Activated CD4-positive, alpha-beta memory T cell treated with anti-CD3 and anti-CD28 coated beads, Interleukin-2, amount 10 ng/mL, durations not matched to agents 7 days and 5 days (primary cell): ENCODE measurements at places on chromosomes 7 and 10. TPM values are rescaled to one million over a fixed set of nuclear protein-coding genes. Genes with fewer than 3 reads are reported as not detected.

Gene SNCG
- not detected for total RNA-seq

Gene RPEL1
- 0.13 TPM for total RNA-seq

Gene SEM1
- 40.5 TPM for total RNA-seq

Gene LRRC4
- not detected for total RNA-seq

Gene SOSTDC1
- total RNA-seq: not detected

GRCh38 chr10:109022417-109023049, 900.8 kb downstream of the XPNPEP1 start:
- H3K36me3 ChIP-seq: no peaks in the 10 kb centered on the region
- H3K4me1 ChIP-seq: no peaks in the 10 kb centered on the region
- DNase-seq: no peak
- H3K4me3 ChIP-seq: no peak overlapping the region
- no peak overlapping the region for H3K27ac ChIP-seq
- no peaks in the 10 kb centered on the region for H3K27me3 ChIP-seq

DNA sequence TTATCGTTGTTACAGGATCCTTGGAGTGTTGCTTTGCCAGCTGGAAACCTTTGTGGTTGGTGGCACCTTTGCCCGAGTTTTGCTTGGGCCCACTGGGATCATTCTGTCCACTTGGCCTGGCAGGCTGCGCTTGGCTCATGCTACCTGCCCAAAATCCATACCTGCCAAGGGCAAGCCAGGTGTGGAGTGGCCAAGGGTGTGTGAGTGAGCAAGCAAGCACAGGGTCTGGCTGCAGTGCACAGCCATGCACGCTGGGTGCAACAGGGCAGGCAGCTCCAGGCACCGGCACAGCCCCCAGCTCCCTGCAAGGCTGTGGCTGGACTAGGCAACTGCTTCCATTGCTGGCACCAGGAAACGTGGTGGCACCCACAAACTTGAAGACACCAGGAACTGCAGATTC, 421.8 kb downstream of the ARL4A start:
- H3K4me1 ChIP-seq: peaks cover 9% of the 10 kb centered on the region
- no peak overlapping the region for H3K27ac ChIP-seq
- no peak overlapping the region for H3K4me3 ChIP-seq
- DNase-seq: no peak

DNA sequence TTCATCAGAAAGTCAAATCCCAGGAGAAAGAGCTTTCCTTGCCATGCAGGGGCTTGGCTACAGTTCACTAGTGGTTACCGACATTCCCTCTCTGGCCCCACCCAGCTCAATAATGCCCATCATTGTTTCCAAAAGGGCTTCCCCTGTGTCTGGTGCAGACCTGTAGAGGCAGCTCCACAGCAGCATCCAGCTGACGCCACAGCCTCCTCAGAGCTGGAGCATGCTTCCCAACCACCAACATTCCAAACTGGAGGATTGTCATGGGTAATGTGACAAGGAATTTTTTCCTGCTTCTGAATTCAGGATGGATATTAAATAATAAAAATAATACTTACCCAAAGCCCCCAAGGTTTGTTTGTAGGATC, 77.4 kb downstream of the ZNF365 start:
- no peaks in the 10 kb centered on the region for H3K36me3 ChIP-seq
- H3K27ac ChIP-seq: no peak overlapping the region
- H3K27me3 ChIP-seq: peaks cover 7% of the 10 kb centered on the region
- no peak overlapping the region for H3K4me3 ChIP-seq
- peaks cover 8% of the 10 kb centered on the region for H3K4me1 ChIP-seq
- DNase-seq: no peak

DNA sequence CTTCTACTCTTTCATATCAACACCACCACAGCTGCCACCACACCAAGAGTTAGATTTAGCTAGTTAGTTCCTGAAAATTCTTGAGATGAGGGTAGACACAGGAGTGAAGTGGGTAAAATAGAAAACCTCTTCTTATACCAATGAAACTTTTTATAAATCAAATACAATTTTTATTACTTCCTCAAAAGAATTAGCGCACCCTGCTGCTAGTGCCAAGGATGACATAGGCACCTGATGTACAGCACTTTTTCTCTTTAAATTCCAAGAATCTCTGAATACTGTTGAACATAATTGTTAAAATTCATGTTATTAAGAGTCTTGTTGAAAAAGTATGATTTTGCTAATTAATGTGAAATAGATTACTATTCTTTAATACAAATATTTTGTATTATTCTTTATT, 11.4 kb downstream of the ZWINT start:
- H3K36me3 ChIP-seq: peaks cover 12% of the 10 kb centered on the region
- no peak overlapping the region for H3K27ac ChIP-seq
- H3K4me1 ChIP-seq: no peaks in the 10 kb centered on the region
- H3K27me3 ChIP-seq: no peaks in the 10 kb centered on the region
- DNase-seq: no peak

GRCh38 chr7:27472043-27472442, 190.6 kb downstream of the HIBADH start:
- no peaks in the 10 kb centered on the region for H3K4me1 ChIP-seq
- H3K27ac ChIP-seq: no peak overlapping the region
- peaks cover 3% of the 10 kb centered on the region for H3K27me3 ChIP-seq
- no peak overlapping the region for H3K4me3 ChIP-seq
- DNase-seq: no peak

DNA sequence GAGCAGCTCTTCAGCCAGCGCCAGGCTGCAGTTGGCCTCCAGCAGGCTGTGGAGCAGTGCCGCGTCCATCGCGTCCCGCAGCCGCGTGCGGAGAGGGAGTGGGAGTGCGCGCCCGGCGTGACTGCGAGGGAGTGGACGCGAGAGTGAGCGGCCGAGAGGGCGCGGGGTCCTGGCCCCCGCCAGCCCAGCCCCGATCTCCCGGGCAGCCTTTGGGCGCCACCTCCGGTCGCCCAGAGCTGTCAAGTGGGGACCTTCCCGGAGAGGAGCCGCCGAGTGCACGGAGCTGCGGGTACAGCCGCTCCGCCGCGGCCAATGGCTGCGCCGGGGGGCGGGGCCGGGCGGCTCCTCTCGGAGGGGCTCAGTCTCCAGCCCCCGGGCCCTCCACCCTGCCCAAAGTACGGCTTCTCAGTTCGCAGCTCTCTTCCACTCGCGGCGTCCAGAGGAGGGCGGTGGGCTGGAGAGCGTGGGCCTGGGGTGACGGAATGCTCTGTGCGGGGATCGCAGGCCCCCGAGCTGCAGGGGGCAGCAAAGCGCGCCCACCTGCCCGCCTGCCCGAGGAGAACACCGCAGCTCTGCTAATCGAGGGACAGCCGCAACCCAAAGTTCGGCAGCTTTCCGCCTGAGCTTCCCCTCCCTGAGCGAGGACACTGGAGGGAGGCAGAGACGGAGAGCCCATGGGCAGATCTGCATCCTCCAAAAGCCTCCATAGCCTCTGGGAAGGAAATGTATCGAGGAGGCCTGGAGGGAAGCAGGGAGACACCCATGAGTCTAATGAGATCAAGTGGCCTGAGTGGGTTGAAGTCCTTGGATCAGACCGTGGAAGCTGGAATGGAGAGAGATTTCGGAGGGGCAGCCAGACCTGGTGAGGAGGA, at the start of gene CRHR2:
TSS of gene CRHR2 (minus strand) at position 245 of the 872 bp plus-strand sequence. CDS start at position 69, 176 bp downstream.
- H3K27me3 ChIP-seq: peaks cover 68% of the 10 kb centered on the region
- H3K27ac ChIP-seq: no peak within 1 kb of the TSS
- no peaks in the 10 kb centered on the region for H3K36me3 ChIP-seq
- no peak for DNase-seq

DNA sequence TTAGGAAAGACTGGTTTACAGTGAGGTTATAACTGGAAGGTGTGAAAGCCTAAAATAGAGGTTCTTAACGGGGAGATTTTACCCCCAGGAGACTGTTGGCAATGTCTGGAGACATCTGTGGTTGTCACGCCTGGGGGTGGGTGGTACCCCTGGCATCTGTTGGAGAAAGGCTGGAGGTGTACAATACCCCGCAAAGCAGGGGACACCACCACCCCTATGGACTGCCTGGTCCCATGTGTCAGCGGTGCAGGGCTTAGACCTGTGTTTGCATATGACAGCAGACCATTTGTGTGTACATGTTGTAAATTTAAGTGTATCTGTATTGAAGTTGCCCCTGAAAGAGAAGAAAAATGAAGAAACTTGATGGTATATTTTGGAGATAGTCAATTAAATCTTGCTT, 9.8 kb downstream of the LRRC27 start:
- H3K4me3 ChIP-seq: no peak overlapping the region
- DNase-seq: no peak
- H3K36me3 ChIP-seq: no peaks in the 10 kb centered on the region
- H3K4me1 ChIP-seq: peaks cover 8% of the 10 kb centered on the region
- no peaks in the 10 kb centered on the region for H3K27me3 ChIP-seq
- no peak overlapping the region for H3K27ac ChIP-seq

DNA sequence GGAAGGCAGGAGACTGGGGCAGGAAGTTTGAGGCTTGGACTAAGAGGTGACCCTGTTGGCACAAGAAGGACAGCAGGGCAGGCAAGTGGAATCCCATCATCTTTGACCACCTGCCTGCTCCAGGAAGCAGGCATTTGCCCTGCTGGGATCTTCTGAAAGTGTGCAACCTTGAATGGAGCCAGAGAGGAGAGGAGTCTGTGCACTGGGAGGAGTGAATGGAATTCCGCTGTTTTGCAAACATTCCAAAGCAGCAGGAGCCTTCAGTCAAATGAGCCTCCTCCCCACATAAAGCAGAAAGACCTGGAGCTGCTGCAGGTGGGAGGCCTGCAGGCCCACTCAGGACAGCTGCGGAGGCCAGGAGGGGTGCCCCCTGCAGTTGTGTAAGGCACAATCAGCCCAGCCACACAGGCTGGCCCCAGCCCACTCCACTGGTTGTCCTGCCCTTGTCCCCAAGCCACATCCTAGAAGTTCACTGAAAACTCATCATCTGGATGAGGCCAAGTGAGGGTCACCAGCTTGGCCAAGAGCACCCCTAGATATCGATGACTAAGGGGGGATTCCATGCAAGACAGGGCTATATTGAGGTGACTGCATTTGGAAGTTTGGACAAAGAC, 249.5 kb downstream of the RPS24 start:
- no peaks in the 10 kb centered on the region for H3K4me1 ChIP-seq
- DNase-seq: no peak
- H3K27me3 ChIP-seq: peaks cover 2% of the 10 kb centered on the region
- no peaks in the 10 kb centered on the region for H3K36me3 ChIP-seq

DNA sequence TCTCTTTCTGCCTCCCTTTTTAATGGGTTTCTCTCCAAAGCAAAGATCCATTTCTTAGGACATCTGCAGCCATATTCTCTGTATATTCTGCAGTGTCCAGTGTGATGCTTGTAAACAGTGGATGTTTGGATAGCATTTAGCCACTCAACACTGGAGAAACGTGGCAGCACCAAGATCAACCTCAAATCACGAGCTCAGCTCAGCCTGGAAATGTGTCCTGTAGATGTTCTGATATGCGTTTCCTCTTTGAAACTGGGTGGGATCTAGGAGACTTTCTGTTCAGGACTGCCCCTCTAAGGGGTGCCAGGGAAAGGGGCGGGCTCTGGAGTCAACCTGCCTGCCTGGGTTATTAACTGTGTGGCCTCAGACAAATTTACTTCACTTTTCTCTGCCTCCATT, 91.2 kb downstream of the NHLRC2 start:
- H3K27ac ChIP-seq: no peak overlapping the region
- no peaks in the 10 kb centered on the region for H3K36me3 ChIP-seq

DNA sequence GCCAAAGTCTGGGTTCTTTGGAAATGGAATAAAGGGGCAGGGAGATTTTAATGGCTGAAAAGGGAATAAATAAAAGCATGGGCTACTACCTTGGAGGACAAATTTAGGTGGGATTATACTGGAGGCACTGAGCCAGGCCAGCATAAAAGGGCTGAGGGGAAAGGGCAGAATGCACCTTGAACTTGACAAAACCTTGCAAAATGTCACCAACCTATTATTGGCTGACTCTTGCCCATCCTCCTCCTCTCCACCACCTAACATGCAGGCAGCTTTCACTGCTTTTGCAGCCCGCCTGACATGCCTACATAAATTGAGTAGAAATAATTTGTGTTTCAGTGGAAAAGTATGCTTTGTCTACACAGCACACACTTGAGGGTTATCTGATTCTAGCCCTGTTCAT, 65.3 kb upstream of the ABLIM1 start:
- no peaks in the 10 kb centered on the region for H3K4me1 ChIP-seq
- no peak for DNase-seq
- H3K36me3 ChIP-seq: no peaks in the 10 kb centered on the region
- no peak overlapping the region for H3K4me3 ChIP-seq
- peaks cover 10% of the 10 kb centered on the region for H3K27me3 ChIP-seq

GRCh38 chr7:14487701-14488395, 414.7 kb downstream of the DGKB start:
- no peak overlapping the region for H3K27ac ChIP-seq
- no peaks in the 10 kb centered on the region for H3K27me3 ChIP-seq
- DNase-seq: no peak
- no peaks in the 10 kb centered on the region for H3K36me3 ChIP-seq
- no peaks in the 10 kb centered on the region for H3K4me1 ChIP-seq
- no peak overlapping the region for H3K4me3 ChIP-seq

GRCh38 chr10:48902096-48902495, 37.5 kb downstream of the LRRC18 start:
- no peak overlapping the region for H3K4me3 ChIP-seq
- DNase-seq: no peak
- no peak overlapping the region for H3K27ac ChIP-seq
- no peaks in the 10 kb centered on the region for H3K36me3 ChIP-seq

DNA sequence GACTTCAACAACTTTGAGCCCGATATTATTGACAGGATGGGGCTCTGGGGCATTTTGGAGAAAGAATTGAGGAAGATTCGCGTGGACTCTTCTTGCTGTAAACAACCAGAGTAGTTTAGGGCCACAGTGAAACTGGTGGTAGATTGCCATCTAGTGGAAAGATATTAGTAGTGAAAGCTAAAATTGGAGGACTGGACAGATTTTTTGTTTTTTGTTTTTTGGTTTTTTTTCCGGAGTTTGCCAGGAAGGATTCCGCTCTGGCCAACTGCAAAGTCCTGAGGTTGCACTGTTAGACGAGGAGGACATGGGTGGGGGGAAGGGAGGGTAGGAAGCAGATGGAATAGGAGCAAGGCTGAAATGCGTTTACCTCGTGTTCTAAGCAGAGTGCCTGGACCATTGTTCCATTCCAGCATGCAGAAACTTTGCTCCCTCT, 11.7 kb downstream of the NOBOX start:
- H3K27me3 ChIP-seq: peaks cover 5% of the 10 kb centered on the region
- DNase-seq: no peak
- H3K4me3 ChIP-seq: peak overlapping the region; percentile 39
- no peak overlapping the region for H3K27ac ChIP-seq
- peaks cover 5% of the 10 kb centered on the region for H3K4me1 ChIP-seq

DNA sequence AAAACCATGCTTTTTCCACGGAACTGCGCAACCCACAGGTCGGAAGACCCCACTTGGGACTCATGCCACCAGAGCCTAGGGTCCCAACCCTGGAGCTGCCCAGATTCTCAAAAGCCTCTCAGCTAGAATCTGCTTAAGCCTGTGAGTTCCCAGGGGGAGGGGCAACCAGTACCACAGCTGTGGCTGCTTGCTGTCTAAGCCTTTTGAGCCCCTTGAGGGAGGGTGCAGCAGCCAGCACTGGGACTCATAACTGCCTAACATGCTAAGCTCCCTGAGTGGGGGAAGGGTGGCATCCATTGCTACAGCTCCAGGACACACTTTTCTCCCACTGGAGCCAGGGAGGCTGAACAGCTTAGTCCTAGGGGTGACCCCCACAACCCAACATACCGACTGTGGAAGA, 485.6 kb upstream of the GRM3 start:
- H3K4me3 ChIP-seq: no peak overlapping the region
- no peak for DNase-seq
- no peaks in the 10 kb centered on the region for H3K36me3 ChIP-seq
- no peaks in the 10 kb centered on the region for H3K4me1 ChIP-seq
- H3K27me3 ChIP-seq: no peaks in the 10 kb centered on the region
- H3K27ac ChIP-seq: no peak overlapping the region

GRCh38 chr7:83178066-83178465, 15.4 kb upstream of the PCLO start:
- no peak for DNase-seq
- no peaks in the 10 kb centered on the region for H3K4me1 ChIP-seq
- no peaks in the 10 kb centered on the region for H3K27me3 ChIP-seq
